ENCODE measurements at places on chromosomes 13 and 19.

DNA sequence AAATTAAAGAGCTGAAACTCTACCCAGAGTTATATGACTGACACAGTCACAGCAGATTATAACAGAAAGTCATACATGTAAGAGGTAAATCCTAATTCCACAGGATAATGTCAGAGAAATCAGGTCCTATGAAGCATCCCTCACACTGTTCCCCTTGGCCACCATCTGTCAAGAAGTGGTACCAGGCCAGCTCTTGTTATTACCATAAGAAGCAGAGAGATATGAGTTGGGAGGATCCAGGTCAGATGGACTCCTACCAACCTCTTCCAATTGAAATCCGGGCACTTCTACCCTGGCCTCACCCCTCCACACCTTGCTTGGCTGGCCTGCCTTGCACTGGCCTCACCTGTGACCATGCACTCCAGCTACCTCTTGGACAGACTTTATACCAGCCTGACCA is 353.2 kb downstream of the DNAJC15 start:
- DNase-seq = no peak

- no peak for DNase-seq
Measured at GRCh38 chr19:11662278-11662677, 65.0 kb downstream of the ZNF627 start.

DNA sequence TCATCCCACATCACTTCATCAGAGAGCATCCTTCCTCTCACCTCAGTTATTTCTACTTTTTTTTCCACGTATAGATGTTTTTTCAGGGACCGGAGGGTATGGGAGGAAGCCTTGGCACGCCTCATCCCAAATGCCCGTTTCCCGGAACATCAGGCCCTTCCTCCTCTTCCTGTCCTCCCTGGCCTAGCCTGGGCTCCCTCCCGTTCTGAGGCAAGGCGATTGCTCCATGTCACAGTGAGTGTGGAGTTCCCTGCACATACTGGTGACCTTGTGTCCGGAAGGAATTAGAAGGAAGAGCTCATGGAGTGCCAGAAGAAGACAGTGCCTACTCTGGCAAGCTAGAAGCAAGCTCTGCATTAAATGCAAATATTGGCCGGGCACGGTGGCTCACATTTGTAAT is 1.1 kb upstream of the ZNF627 start:
- DNase-seq = no peak

DNA sequence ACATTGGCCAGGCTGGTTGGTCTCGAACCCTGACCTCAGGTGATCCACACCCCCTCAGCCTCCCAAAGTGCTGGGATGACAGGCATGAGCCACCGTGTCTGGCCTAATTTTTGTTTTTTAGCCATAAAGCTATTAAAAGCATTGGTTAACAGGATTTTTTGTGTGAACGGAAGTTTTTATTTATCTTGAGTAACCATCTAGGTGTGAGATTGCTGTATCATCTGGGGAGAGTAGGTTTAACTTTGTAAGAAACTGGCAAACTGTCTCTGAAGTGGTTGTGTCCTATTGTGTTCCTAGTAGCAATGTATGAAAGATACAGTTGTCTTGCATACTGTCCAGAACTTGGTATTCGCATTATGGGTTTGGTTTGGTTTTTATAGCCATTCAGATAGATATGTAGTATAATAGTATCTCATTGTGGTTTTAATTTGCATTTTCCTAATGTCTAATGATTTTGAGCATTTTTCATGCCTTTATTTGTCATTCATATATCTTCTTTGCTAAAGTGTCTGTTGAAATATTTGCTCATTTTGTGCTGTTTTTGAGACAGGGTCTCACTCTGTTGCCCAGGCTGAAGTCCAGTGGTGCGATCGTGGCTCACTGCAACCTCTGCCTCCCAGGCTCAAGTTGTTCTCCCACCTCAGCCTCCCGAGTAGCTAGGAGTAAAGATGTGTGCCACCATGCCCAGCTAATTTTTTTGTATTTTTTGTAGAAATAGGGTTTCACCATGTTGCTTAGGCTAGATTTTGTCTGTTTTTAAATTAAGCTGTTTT is 13.5 kb upstream of the PLEKHF1 start:
- DNase-seq = no peak

DNA sequence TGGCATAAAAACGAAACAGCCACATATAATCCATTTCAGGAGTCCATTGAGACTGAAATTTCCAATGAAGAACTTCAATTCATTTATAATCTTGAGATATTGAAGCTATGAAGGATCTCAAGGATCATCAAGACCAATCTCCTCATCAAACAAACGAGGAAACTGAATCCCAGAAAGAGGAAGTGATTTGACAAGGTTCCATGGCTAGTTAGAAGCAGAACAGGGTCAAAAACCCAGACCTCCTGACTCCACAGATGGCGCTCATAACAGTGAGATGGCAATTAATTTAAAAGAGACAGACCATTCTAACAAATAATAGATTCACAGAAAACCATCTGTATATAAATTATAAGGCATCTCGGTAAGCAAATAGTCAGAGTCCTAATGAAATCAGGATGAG is 229.7 kb downstream of the KCTD12 start:
- DNase-seq = no peak

DNA sequence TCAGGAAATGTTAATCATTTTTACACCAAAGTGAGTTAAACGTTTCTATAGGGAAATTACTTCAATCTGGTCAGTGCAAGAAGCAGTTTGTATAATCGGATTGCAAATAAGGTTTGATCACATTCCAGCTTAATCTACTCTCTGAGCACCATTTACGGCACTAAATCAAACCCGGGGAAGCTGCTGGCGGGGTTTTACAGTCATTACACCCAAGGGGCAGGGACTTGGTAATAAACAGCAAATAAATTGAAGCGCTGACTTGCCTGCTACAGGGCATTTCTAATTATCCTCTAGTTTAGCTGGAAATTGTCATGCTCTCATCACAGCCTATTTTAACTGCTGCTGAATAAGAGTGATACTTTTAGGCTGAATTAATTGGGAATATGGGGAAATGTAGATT is 152.1 kb upstream of the SOX21 start:
- DNase-seq = no peak

GRCh38 chr19:53947624-53948023 is 15.1 kb upstream of the CACNG8 start:
- DNase-seq = no peak

DNA sequence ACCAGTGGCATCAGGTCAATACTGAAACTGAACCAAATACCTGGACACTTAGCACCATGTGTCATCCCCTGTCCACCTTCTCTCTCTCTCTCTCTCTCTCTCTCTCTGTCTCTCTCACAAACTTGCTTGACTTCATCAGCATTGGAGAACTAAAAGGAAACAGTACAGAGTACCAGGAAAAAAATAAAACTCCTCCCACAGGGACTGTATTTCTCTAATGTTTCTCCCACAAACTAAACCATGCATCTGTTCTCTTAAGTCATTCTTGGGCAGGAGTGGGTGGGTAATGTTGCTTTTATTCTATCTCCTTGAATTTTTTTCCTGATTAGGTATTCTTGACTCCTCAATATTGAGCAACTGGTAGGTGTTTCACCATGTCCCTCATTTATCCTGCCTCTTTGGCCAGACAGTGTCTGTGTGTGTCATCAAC is 112.9 kb upstream of the CACNA1A start:
- no peak for DNase-seq

DNA sequence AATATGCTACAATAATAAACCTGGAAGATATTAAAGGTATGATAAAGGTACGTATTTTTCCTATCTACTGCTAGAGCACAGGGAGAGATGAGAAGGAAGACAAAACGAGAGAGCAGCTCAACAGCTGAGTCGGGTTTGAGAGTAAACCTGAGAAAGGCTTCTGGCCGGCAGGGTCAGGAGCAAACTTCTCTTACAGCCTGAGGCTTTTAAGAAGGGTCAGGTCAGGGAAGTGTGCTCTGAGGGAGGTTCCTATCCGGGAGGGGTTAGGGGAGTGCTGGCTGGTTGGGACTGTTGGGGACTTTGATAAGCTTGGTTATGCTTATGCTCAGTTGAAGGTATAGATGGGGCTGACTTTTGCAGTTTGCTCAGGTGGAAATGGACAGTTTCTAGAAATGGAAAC is 77.7 kb upstream of the PRR20A start:
- no peak for DNase-seq

DNA sequence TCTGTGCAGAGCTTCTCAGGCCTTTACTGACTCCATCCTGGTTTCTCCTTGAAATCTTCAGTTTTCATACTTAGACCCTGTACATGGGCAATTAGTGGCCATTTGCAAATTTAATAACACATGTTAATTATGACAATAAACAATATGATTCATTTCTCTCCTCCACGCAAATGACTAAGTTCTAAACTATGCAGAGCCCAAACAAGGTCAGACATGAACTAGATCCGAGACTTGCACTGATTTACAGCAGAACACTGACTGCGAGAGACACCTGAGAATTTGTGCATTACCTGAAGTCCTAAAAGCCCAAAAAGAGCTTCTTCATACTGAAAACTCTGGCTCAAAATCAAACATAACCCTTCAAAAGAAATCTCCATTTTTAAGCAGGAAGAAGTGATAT is 521.8 kb downstream of the MYO16 start:
- no peak for DNase-seq

- no peak for DNase-seq
Measured at GRCh38 chr13:28000567-28000966, 12.1 kb upstream of the URAD start.

DNA sequence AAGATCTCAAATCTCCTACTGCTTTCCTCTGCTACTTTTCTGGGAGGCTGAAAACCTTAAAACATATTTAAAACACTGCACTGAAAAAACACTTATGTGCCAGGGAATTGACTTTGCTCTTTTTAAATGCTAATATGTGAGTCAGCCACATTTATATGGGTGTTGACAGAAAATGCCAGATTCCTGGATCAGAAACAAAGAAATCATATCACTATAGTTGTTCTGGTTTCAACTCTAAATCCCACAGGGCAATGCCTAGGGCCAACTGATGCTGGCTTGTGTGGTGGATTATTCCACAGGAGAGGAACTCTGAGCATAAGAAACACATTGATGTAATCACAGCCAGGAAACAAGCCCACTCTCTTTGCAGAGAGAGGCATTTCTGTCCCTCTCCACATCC is 1439.0 kb upstream of the SPRY2 start:
- no peak for DNase-seq

DNA sequence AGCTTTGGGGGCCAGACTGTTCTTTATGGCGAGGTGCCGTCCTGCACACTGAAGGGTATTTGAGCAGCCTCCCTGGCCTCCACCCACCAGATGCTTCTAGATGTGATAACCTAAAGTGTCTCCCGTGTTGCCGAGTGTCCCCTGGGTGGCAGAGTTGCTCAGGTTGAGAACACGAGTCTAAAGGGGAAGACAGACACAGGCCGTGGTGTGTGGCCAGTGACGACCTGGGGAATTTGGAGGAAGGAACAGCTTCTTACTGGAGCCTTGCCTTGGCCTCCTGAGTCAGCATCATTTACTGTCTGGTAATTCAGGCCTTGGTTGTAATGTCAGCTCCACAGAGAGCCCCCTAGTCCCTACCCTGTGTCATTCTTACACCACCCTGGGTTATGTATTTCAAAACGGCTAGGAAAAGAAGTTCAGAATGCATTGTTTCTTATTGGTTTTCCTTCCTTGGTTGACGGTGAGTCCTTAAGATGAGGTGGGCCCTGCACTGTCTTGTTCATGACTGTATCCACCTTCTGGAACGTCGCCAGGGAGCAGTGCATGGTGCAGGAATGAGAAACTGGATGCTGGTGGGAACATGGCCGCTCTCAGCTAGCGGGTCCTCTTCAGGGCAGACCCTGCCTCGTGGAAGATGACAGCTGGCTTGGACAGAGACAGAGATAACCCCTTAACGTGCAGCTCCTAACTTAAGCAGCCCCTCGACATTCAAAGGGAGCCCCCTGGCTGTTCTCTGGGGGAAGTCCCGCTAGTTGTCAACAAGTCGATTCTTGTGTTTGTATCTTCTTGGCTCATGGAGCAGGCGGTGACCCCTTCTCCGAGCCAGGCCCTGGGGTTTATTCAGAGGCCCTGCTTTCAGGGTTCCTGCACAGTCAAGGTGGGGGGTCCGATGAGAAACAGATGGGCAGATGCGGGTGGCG is 7.2 kb downstream of the SIN3B start:
- no peak for DNase-seq

DNA sequence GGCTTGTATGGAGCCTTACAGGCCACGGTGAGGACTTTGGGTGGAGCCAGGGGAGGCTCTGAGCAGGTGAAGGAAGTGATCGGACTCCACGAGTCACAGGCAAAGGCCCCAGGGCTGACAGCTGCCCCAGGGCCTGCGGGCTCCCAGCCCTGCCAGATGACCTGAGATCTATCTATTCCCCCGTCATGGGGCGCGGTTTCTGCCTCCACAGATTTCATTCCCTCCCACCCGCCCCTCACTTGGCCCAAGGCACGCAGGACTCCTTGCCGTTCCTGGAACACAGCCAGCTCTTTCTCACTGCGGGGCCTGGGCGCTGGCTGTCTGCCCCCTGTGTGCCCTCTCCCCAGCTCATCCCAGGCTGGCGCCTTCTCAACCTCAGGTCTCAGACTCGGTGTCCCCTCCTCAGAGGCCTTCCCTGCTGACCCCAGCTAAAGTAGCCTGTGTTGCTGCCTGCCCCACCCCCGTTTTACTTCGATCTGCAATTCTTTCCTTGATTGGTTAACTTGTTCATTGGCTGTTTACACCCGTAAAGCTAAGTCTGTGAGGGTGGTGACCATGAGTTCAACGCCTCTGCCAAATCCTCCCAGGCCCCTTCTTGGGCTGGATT is 13.9 kb upstream of the PAK4 start:
- DNase-seq = no peak

- DNase-seq = no peak
Measured at GRCh38 chr19:18856385-18857126, 24.8 kb downstream of the UPF1 start.

DNA sequence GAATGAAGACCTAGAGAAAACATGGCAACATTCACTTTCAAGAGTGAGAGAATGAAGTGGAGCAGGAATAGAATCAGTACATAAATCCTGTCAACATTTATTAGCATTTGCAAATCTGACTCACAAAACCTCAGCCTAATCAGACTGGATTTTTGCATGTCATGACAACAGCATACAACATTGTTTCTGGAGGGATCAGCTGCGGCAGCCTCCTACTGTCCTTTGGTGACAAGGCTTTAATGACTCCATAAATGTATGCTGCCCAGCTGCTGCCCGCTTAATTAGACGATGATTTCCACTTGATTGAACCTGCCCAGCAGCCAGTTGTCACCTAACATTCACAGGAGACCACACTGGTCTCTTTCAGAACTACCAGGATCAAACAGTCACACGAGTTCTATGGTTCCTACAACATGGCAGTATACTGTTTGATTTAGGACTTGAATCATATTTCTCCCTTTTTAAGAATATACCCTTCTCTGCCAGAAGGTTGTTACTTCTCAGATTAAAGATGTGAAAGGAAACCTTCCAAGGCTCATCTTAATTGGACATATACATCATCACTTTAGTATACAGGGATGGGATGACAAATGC is 9.3 kb downstream of the EBPL start:
- DNase-seq = no peak
